ENCODE measurements at places on chromosomes 7 and 10.

- DNase-seq, result no peak
Measured at GRCh38 chr7:142855756-142856564, 1.1 kb downstream of the EPHB6 start.

DNA sequence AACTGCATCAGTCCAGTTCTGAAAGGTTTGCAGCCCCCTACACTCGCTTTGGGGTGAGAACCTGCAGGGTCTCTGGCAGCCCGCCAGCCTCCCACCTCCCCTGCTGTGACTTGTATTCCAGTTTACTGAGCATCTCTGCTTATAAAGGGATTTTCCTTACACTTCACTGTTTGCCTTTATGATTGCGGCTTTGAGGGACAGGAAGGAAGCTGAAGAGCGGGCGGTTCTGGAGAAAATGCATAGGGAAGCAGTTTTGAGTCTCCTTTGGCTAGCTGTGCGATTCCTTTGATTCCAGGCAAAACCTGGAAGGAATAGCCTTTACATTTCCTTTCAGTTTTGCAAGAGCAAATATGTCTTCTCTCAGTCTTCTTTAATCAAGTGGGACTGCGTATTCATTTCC lies 65.0 kb upstream of the TRIM8 start:
- DNase-seq, result no peak

- DNase-seq, result no peak
Measured at GRCh38 chr10:70347321-70347720, 35.1 kb downstream of the LRRC20 start.

GRCh38 chr10:84226616-84227015 lies 1.3 kb upstream of the LRIT2 start:
- DNase-seq, result no peak

DNA sequence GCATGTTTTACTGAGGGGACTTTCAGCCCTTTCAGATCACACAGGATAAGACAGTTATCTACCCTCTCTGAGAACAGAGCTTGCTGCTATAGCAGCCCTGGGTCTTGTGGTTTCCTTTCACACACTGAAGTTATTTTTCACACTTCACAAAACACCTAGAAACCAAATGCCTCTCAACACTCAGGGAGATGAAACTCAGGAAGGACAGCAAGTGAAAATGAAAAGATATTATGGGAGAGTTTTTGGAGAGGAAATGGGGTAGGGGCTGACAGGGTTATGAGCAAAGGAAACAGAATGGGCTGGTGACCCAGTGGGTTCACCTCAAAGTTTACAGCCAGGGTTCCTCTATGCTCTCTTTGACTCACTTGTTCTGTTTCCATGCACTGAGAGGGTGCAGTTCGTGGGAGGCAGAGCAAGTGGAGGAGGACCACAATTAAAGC lies 17.0 kb upstream of the GIMAP2 start:
- peak; percentile 89 for DNase-seq

DNA sequence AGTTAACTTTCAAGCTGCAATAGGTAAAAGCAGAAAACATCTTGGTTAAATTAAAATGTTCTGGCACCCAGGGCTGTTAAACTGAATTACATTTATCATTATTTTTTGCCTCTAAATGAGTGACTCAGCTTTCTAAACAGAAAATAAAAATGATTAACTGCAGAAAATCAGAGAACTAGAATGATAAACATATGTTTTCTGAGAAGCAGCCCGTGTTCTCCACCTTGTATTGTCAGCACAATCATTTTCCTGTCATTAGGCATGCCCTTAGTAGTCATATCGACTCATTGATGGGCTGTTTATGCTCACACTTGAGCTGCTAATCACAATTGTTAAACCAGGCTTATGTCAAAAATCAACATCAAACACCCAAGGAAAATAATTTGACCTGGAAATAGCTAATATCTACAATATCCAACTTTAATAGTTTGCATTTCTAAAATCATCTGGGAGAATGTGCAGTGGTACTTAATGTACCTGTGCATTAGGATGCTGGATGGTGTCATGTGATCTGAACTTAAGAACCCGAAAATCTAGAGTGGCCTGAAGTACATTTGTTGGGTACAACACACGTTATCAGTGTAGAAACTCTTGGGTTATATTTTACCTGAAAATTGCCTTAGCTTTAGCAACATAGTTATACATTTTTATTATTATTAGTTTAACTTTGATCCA lies 2.3 kb downstream of the MDFIC start:
- DNase-seq, result no peak

DNA sequence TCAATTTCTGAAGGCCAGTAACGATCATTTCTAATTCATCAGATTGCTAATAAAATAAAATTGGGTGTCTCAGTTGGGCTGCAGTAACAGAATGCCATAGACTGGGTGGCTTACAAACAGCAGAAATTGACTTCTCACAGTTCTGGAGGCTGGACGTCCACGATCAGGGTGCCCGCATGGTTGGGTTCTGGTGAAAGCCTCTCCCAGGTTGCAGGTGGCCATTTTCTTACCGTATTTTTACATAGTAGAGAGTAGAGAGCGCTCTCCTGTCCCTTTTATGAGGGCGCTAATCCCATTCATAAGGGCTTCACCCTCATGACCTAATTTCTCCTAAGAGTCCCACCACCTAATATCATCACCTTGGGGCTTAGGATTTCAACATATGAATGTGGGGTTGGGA lies 106.0 kb downstream of the SPAG6 start:
- DNase-seq, result no peak

DNA sequence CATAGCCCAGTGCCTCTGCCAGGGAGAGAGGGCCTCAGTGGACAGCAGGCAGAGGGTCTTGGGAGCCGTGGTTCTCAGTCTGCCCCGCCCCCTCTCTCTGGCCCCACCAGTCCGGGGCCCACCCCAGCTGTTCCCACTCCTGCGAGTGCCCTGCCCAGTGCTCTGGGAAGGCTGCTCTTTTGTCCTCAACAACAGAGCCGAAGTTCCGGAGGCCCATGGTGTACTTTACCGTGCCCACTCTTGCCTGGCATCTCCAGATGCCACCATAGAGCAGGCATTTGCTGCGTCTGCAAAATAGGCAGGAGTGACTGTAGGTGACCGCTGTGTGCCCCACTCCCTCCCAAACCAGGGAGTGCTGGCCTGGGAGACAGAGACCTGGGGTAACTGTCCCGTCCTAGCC lies 29.3 kb upstream of the PCBD1 start:
- DNase-seq, result no peak

DNA sequence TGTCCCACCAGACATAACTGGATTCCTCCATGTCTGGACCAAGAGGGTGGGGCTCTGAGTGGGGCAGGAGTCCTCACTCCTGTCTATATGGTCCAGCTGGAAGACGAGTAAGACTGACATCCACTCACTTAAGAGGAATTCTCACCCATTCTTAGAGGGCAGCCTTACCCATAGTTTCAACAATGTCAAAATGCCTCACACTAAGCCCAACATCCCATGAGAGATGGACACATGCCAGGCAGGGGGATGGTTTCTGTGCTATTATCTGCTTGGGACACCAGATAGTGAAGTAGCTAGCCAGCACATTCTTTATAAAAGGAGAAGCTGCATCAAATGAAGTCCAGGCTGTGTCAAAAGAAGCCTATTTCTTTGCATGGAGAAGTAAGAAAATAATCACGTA lies 4.7 kb upstream of the LANCL2 start:
- no peak for DNase-seq

Measured in CD8-positive, alpha-beta memory T cell (primary cell).